Inflammatory macrophage treated with lipopolysaccharide for 4 hours (primary cell): ENCODE measurements at places on chromosomes 12 and 14.

GRCh38 chr14:94031883-94032279, 5.7 kb downstream of the OTUB2 start:
- DNase-seq, result no peak

- no peak for DNase-seq
Observed at GRCh38 chr14:64208981-64209380, 85.2 kb downstream of the ESR2 start.

DNA sequence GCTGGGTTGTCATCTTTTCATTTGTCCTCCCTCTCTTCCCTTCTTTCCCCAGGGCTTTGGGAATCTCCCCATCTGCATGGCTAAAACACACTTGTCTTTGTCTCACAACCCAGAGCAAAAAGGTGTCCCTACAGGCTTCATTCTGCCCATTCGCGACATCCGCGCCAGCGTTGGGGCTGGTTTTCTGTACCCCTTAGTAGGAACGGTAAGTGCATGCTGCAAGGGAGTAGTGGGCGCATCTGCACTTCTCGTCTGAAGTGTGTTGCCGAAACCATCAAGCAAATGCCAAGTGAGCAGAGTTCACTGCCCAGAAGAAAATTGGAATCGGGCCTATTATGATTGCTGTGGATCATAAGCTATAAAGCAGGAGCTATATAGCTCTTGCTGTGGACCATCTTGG, 10.6 kb upstream of the AKAP5 start:
- no peak for DNase-seq

DNA sequence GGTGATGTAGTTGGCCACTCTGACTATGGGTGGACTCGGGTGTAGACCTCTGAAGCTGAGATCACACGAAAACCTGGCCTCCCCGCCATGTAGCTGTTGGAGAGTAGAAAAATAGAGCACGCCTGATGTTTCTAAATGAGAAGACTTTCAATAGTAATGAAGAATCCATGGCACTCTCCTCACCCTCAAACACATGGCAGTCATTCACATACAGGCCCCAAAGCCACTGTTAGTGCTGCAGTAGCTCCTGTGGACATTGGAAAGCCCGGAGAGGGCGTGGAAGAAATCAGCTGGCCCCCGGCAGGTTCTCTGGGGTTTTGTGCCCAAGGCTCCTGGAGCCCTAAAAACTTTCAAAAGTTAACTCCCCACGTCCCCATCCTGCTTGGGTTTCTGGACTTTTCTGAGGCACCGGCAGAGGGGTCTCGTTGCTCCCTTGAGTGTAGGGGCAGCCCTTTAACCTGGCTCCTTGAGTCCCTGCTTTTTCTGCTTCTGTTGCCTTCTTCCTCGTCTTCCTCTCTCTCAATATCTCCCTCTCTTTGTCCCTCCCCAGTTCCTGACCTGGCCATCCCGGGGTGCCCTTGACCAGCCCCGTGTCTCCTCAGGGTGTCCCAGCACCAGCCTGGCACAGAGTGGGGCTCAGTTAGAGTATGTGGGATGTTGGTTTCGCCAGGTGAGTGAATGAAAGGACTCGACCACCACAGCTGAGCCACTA, 8.3 kb downstream of the MEG3 start:
- no peak for DNase-seq

GRCh38 chr12:78121969-78122610, 291.4 kb downstream of the NAV3 start:
- no peak for DNase-seq

- DNase-seq, result peak; percentile 7
Observed at GRCh38 chr12:106333756-106334155, 23.8 kb upstream of the POLR3B start.

DNA sequence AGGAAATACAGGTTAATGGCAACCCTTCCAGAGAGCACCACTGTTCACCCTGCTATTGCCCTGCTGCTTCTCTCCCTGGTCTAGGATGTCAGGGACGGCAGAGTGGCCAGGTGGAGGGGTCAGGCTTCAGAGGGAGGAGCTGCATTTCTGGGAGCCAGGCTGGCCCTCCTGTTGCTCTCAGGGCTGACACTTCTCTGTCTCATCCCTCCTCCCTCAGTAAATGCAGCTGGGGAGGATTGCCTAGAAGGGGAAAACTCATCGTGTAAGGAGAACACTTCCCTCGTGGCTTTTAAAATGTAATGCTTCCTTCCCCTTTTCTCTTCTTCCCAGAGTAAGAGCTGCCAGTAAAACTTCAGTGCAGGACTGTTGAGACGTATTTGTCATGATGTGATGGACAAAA, 20.8 kb downstream of the SUSD6 start:
- peak; percentile 86 for DNase-seq

DNA sequence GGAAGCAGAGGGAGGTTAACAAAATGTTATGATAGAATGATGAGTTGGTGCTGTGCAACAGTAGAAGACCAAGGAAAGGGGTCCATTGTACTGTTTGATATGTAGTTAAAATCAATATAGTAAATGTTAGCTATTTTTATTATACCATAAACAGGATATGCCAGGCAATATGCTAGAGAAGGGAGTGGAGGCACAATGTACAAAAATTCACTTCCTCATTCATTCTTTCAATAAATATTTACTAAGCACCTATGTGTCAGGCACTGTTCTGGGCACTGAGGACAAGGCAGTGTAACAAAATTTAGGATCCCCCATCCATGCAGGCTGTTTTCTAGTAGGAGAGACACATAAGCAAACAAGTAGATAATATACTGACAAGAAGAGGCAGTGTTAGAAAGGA, 25.0 kb downstream of the FGD6 start:
- DNase-seq, result no peak

GRCh38 chr14:31196839-31197492, 10.6 kb downstream of the HECTD1 start:
- peak; percentile 32 for DNase-seq

- no peak for DNase-seq
Observed at GRCh38 chr12:92369636-92370035, 224.0 kb upstream of the BTG1 start.

DNA sequence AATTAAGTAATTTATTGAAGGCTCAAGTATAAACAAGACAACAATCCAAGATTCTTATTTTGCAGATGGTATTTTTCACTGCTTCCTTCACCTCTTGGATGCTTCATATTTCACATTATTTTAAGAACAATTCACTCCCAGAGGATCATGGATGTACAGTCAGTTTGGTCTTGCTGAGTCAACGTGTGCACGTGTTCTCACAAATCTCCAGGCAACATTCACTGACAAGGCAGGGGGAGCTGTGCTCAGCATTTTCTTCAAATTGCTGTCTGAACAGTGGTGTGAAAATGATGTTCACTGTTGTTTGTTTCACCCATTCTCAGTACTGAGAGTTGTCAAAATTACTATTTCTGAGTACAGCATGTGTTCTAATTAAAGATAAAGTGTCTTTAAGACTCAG, 118.3 kb upstream of the SLC38A4 start:
- no peak for DNase-seq

GRCh38 chr12:58877243-58877743, 43.0 kb downstream of the LRIG3 start:
- no peak for DNase-seq

GRCh38 chr12:100403446-100403845, 46.6 kb downstream of the SLC17A8 start:
- no peak for DNase-seq

GRCh38 chr14:29926701-29927375, 809 bp downstream of the PRKD1 start:
- no peak for DNase-seq
